HL-60 (cell line): ENCODE measurements at places on chromosomes 7 and 10.
A peak's percentile ranks its signal among the peaks of the same experiment; 100 is the strongest.

DNA sequence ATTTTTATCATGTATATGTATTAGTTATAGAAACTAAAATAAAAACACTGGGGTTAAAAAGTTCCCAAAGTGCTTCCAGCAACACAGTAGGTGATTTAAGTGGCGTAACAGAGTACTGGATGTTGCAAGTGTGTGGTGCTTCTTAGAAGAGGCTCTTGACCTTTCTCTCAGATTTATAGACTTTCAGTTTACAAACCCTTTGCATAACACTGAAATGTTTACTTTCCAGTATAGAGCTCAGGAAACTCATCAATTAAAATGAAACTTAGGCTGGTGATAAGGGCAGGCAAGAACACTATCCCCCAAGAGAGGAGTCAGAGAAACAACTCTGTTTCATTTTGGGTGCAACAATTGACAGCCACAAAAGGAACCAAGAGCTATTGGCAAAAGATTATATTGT is 27.5 kb upstream of the SMC3 start:
- no peak for DNase-seq

GRCh38 chr7:51077987-51078370 is 238.6 kb downstream of the COBL start:
- no peak for DNase-seq

DNA sequence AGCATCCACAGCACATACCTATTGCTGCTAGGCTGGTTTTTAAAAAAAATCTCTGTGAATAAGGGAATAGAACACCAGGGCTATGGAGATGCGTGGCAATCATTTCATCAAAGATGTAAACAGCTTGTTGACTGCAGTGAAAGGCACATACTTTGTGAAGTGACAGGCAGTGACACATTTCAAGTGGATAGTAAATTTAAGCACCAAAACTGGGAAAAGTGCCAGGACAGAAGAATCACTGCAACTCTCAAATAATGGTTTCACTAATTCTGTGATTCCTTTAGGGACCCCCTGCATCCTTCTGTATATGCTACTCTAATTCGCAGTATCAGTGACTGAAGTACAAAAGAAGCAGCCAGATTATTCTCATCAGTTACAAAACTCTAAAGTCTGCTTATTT is 145.2 kb upstream of the KLF14 start:
- DNase-seq = no peak

GRCh38 chr10:514137-514671 is 175.3 kb downstream of the DIP2C start:
- DNase-seq = no peak

GRCh38 chr7:100088621-100089457 is at the start of gene COPS6:
Gene COPS6, plus strand, starts transcription at chr7:100088969. Its CDS starts 22 bp downstream, at chr7:100088991.
- peak; percentile 79 for DNase-seq

GRCh38 chr10:96288151-96288621 is 16.0 kb upstream of the DNTT start:
- DNase-seq = no peak

DNA sequence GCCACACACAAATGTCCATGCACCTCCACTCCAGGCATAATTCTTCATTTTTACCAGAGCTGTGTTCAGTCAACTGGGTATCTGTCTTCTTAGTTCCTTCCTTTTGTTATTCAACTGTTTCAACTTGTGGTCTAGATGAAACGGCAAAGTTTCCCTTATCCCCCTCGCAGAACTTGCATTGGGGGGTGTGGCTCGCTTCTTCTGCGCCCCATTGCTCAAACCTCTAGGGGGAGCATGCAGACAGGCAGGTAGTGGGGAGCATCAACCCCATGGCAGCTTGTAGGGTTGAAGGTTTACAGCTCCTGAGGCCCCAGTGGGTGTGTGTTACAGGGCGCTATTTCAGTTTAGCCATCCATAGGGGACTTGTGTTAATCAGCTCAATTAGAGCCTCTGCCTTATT is 38.3 kb upstream of the COBL start:
- no peak for DNase-seq

DNA sequence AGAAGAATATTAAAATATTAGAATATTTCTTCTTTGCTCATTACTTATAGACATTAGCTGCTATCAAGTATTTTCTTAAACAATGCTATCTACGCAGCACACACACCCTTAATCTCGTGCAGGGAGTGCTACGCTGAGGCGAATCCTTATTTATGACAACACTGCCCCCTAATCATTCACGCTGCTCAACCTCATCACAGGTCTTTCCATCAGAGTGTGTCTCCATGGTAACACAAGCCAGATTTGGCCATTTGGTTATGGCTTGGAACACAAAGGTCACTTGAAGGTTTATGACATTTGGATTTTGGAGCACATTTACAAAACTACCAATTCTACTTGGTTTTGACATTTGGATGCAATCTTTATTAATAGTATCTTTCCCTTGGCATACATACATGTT is 45.4 kb upstream of the MYO3A start:
- DNase-seq = no peak

DNA sequence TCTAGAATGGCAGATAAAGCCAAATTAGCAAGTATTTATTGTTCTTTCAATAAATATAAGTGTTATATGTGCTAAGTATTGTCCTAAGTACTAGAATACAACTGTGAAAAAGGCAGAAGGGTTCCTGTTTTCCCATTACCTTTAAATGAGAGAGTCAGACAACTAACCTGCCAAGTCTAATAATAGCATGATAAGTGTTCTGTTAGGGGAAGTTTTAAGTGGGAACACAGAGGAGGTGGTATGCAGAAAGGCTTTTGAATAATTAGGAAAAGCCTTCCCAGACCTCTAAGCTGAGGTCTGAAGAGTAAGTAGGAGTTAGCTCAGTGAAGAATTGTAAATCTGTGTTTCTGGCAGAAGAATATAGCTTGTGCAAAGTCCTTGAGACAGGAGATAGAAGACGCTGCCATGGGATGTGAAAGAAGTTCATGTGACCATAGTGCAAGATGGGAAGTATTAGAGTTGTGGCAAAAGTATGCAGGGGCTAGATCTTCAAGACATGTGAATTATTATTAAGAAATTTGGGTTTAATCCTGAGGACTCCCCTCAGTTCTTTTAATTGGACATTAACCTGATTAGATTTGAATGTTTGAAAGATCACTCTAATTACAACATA is 12.5 kb downstream of the SHOC2 start:
- DNase-seq = no peak

DNA sequence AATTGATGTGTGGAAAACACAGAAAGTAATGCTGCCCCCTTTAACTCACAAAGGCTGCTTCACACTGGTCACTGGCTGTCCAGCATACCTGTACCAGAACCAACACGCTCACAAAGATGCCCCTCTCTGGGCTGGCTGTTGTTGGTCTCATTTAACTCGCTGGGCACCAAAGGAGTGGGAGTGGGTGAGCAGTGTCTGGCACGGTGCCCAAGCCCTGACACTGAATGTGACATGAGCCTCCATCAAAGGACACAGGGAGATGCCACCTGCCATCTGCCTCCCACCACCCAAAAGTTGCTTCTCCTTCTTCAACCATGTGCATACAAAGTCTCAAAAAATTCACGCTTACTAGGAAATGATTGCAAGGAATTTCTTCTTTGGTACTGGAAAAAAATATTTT is 86.8 kb downstream of the FGFR2 start:
- DNase-seq = no peak

GRCh38 chr7:137984181-137985041 is 17.5 kb downstream of the CREB3L2 start:
- DNase-seq = no peak

- DNase-seq = no peak
Observed at GRCh38 chr10:87930934-87931835, 67.8 kb downstream of the PTEN start.

DNA sequence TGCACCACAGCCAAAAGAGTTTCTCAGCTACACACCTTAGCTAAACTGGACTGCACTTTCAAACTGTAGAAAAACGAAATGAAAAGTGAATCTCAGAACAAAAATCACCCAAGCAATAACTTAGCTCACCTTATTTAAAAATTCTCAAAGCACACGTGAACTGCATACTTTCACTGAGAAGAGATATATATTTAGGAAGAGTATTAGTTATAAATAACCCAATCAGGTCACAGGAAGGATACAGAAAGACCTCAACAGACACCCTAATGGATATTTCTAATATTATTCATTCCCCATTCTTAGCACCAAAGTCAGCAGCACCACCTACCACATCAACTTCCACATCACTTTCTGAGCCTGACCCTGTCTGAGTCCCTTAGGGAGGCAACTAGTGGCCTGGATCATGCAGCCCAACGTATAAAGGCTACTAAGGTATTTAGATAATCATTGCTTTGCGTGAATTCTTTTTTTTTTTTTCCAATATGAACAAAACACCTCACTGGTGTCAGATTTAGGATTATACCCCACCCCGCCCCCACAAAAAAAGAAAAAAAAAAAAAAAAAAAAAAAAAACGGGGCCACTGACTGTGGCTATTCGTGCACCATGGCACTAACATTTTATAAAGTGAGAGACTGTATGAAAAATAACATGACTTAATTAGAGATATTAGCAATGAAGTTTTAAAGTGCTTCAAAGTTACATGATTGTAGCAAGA is 2.6 kb downstream of the ABI1 start:
- DNase-seq = no peak

DNA sequence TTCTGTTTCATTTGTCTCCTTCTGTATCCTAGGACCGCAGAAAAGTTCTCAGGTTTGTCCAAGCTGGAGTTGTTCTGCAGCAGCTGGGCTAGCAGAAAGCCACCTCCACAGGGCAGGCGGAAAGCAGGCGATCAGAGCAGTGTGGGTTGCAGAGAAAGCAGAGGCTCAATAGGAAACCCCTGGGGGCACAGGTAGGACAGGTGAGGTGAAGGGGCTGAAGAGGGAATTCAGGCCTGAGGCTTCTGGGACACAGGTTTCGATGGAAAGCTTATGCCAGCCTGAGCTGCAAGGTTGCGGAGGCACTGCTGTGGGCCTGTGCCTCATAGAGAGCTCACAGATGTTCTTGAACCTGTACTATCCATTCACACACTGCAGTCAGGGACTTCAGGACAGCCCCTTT is 194.9 kb upstream of the TPK1 start:
- DNase-seq = no peak

DNA sequence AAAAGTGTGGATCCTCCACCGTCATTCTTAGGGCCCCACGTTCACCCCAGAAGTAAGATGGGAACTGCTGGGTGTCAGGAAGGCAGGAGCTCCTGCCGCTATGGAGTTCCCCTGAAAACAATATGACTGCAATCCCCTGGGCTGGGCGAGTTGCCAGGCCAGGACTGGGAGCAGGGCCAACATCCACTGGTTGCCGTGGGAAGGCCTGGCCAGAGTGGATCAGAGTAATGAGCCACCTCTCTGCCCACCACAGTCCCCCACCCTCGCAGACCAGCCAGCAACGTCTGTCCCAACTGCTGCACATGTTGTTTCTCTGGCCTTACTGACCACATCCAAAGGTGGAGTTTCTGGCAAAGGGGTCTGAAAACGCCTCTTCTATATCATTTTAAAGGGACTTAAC is 86.6 kb downstream of the STRA8 start:
- DNase-seq = no peak

DNA sequence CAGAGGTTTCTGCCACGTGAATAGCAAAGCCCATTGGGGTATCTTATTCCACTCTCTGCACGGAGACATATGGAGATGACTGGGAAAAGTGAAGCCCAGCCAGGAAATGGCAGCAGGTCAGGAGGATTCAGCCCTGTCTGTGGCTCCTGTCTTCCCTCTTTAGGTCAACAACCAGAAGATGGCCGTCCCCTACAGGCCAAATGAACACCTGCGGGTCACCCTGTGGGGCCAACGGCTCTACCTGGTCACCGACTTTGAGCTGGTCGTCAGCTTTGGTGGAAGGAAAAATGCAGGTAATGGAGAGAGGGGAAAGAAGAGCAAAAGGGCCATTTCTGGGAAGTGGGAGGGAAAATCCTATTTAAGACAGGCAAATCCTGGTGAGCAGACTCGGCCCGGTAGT is 38.3 kb downstream of the EPHB4 start:
- no peak for DNase-seq

- DNase-seq = no peak
Observed at GRCh38 chr7:101896941-101897340, 79.5 kb downstream of the CUX1 start.

- peak; percentile 31 for DNase-seq
Observed at GRCh38 chr10:124911124-124912067, 30.5 kb upstream of the ZRANB1 start.

- DNase-seq = no peak
Observed at GRCh38 chr7:4801839-4802231, 26.4 kb downstream of the AP5Z1 start.

- no peak for DNase-seq
Observed at GRCh38 chr10:23439961-23440889, 1.4 kb downstream of the OTUD1 start.
